ENCODE measurements at places on chromosomes 6 and 20.

DNA sequence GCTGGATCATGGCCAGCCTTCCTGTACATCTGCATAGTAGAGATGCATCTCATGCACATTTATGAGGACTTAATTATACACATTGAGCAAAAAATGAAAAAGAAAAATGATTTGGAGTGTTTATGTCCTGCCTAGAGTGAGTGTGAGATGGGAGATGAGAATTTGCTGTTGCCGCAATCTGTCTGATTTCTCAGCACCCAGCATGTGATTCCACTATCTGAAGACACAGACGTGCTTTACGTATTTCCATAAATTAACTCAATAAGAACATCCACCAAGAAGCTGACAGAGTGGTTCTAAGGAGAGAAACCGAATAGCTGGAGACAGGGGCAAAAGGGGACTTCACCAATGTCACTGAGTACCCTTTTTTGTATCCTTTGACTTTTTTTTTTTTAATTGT lies 15.2 kb downstream of the EDEM2 start:
- no peak overlapping the region for H3K4me3 ChIP-seq
- no peak for DNase-seq
- no peak overlapping the region for H3K27ac ChIP-seq

GRCh38 chr6:156807795-156808194 lies 30.6 kb downstream of the ARID1B start:
- no peaks in the 10 kb centered on the region for H3K27me3 ChIP-seq
- no peak for DNase-seq
- no peaks in the 10 kb centered on the region for H3K4me1 ChIP-seq
- no peak overlapping the region for H3K4me3 ChIP-seq
- no peak overlapping the region for H3K27ac ChIP-seq

DNA sequence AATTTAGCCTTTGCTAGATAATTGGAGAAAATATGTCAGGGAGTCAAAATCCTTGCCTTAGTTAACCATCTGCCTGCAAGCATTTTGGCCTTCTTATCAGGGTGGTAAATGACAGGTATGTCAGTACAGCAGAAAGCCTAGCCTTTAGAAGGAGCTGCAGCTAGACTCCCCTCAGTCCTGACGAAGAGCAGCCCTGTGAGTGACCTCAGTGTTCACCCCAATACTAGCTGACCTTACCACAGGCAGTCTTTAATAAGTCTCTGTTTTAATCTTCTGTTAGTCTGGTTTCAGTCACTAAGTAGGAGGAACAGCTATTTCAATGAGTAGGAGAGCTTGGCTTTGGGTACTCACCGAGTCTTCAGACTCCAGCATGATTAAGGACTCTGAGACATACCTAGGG lies 340.0 kb upstream of the FLRT3 start:
- no peaks in the 10 kb centered on the region for H3K4me1 ChIP-seq
- no peaks in the 10 kb centered on the region for H3K27me3 ChIP-seq
- H3K4me3 ChIP-seq, result no peak overlapping the region
- no peak overlapping the region for H3K27ac ChIP-seq
- no peak for DNase-seq

DNA sequence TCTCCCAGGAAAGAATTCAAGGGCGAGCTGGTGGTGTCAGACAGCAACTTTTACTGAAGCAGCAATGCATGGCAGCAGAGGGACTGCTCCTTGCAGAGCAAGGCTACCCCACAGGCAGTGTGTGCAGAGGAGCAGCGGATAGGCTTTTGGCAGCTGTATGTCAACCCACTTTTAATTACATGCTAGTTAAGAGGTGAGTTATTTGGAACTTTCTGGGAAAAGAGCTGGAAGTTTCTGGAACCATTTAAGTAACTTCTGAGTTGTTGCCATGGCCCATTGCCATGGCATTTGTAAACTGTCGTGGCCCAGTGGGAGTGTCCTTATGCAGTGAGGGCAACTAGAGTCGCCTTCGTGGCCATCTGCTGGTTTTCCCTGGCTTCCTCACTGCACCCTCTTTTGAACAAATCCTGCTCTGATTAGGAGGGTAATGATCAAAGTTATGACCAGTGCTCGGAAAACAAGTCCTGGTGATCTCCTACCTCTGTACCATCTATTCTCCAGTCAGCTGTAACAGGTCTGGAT lies 34.0 kb downstream of the BPIFB4 start:
- no peaks in the 10 kb centered on the region for H3K4me1 ChIP-seq
- H3K4me3 ChIP-seq, result no peak overlapping the region
- peaks cover 17% of the 10 kb centered on the region for H3K27me3 ChIP-seq

- no peak for DNase-seq
- no peak overlapping the region for H3K27ac ChIP-seq
- no peaks in the 10 kb centered on the region for H3K27me3 ChIP-seq
- H3K4me3 ChIP-seq, result no peak overlapping the region
- no peaks in the 10 kb centered on the region for H3K4me1 ChIP-seq
These were observed 10.7 kb upstream of the C20orf204 start for GRCh38 chr20:64025101-64025825.

- no peaks in the 10 kb centered on the region for H3K27me3 ChIP-seq
- no peak overlapping the region for H3K27ac ChIP-seq
- no peaks in the 10 kb centered on the region for H3K4me1 ChIP-seq
- no peak for DNase-seq
These were observed 118.2 kb downstream of the DNAH8 start for GRCh38 chr6:38833320-38833719.

DNA sequence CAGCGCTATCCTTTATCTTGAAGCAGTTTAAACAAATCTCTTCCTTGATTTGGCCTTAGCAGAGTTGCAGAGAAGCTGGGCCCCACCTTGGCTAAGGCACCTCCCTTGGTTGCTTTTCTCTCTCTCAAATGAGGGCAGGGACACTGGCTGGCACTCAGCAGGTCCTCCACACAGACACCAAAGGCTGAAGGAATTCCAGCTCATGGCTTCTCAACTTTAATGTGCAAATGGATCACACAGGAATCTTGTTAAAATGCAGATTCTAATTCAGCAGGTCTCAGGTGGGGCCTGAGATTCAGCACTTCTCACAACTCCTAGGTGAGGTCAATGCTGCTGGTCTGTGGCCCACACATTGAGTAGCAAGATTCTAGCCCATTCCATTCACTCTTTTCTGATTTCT lies 25.7 kb downstream of the RIMS4 start:
- no peaks in the 10 kb centered on the region for H3K36me3 ChIP-seq
- H3K27ac ChIP-seq, result no peak overlapping the region
- H3K27me3 ChIP-seq, result peaks cover 59% of the 10 kb centered on the region
- DNase-seq, result no peak
- no peak overlapping the region for H3K4me3 ChIP-seq
- no peaks in the 10 kb centered on the region for H3K4me1 ChIP-seq

DNA sequence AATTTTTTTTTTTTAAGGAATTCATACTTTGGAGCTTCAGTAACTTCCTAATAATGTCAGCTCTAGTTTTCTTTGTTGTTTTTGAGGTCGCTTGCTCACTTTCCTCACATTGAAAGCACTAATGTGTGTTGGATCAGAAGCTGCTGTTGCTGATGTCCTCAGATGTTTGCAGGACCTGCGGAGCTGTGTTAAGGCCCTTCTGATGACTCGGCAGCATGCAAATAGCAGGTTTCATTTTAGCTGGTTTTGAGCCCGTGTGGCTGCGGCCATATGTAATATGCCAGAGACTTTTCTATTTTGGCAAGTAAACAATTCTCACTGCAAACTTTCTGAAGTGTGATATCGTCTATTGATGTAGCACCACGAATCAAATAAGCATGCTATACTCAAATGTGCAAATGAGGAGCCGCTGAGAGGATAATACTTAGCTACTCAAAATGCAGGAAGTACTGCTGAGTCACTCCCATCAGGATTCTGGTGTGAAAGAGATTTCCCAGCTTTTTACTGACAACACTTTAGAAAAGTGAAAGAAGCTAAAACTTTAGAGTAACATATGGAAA lies 187.8 kb downstream of the SASH1 start:
- no peaks in the 10 kb centered on the region for H3K4me1 ChIP-seq
- no peaks in the 10 kb centered on the region for H3K36me3 ChIP-seq
- H3K4me3 ChIP-seq, result no peak overlapping the region
- no peak overlapping the region for H3K27ac ChIP-seq
- H3K27me3 ChIP-seq, result no peaks in the 10 kb centered on the region

DNA sequence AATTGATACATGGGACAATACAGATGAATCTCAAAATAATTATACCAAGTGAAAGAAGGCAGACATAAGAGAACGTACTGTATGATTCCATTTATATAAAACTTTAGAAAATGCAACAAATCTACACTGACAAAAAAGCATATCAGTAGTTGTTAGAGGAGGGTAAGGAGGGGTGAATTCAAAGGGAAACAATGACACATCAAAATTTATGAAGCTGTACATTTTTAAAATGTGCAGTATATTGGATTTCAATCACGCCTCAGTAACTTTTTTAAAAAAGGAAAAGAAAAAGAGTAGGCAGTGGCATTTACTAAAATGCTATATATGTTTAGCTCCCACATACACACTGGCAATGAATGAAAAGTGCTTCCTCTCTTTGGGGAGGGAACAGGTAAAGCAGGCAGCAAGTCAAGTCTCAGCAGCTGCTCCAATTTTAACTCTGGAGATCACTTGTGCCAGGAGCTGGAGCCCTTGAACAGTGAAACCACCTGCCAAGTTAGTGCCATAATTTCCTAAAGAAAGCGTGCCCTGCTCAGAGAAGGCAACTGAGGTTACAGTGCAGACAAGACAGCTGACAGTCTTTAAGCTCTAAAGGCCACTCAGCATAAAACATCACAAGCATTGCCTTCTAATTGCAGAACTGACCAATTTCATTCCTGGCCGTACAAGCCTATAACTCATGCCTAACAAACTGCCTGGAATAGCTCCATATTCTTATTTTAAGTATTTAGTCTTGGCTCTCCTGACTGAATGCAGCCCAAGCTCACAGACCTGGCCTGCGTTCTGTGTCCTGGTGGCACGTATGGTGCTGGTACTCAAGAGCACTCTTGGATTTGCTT lies 10.9 kb downstream of the FKBP1A start:
- H3K4me3 ChIP-seq, result no peak overlapping the region
- H3K27me3 ChIP-seq, result no peaks in the 10 kb centered on the region
- H3K36me3 ChIP-seq, result no peaks in the 10 kb centered on the region
- H3K4me1 ChIP-seq, result no peaks in the 10 kb centered on the region
- no peak overlapping the region for H3K27ac ChIP-seq
- DNase-seq, result no peak

- no peaks in the 10 kb centered on the region for H3K36me3 ChIP-seq
- no peaks in the 10 kb centered on the region for H3K27me3 ChIP-seq
- peak; percentile 55 for DNase-seq
- H3K4me3 ChIP-seq, result no peak overlapping the region
- H3K27ac ChIP-seq, result peak overlapping the region; percentile 65
These were observed 158.6 kb downstream of the RNF144B start for GRCh38 chr6:18545726-18546125.

- peak overlapping the region; percentile 57 for H3K27ac ChIP-seq
- H3K36me3 ChIP-seq, result peaks cover 4% of the 10 kb centered on the region
- peak; percentile 70 for DNase-seq
- no peaks in the 10 kb centered on the region for H3K27me3 ChIP-seq
- peak overlapping the region; percentile 60 for H3K4me3 ChIP-seq
- H3K4me1 ChIP-seq, result peaks cover 43% of the 10 kb centered on the region
These were observed 38.7 kb downstream of the GNAS start for GRCh38 chr20:58891086-58891717.

- no peak for DNase-seq
- no peaks in the 10 kb centered on the region for H3K27me3 ChIP-seq
- no peak overlapping the region for H3K27ac ChIP-seq
- H3K4me3 ChIP-seq, result no peak overlapping the region
- H3K36me3 ChIP-seq, result no peaks in the 10 kb centered on the region
- no peaks in the 10 kb centered on the region for H3K4me1 ChIP-seq
These were observed 33.1 kb downstream of the FGD2 start for GRCh38 chr6:37038292-37039198.

- H3K27ac ChIP-seq, result peak overlapping the region; percentile 59
- H3K36me3 ChIP-seq, result no peaks in the 10 kb centered on the region
- H3K4me1 ChIP-seq, result peaks cover 46% of the 10 kb centered on the region
- H3K4me3 ChIP-seq, result no peak overlapping the region
- no peak for DNase-seq
These were observed 51.2 kb upstream of the MARCKS start for GRCh38 chr6:113805811-113806495.

GRCh38 chr20:25382704-25383370 lies 7.8 kb downstream of the ABHD12 start:
- H3K27ac ChIP-seq, result no peak overlapping the region
- no peaks in the 10 kb centered on the region for H3K4me1 ChIP-seq
- DNase-seq, result no peak
- no peaks in the 10 kb centered on the region for H3K27me3 ChIP-seq
- no peak overlapping the region for H3K4me3 ChIP-seq

DNA sequence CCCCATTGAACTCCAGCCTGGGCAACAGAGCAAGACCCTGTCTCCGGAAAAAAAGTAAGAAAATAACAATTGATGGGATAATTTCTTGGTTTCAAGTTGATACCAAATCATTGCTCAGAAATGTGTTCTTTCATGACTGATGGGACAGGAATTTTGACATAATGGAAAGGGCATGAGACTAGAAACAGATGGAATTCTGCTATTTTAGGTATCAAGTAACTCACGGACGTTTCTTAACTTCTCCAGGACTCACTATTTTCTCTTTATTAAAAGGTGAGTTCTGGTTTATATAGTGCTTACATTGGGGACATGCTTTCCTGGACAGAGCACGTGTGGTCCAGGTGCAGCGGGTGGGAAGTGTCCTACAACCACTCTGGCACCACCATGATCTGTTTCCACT lies 6.0 kb upstream of the DSP start:
- no peak overlapping the region for H3K27ac ChIP-seq
- H3K27me3 ChIP-seq, result no peaks in the 10 kb centered on the region
- no peaks in the 10 kb centered on the region for H3K4me1 ChIP-seq
- no peaks in the 10 kb centered on the region for H3K36me3 ChIP-seq
- DNase-seq, result no peak

DNA sequence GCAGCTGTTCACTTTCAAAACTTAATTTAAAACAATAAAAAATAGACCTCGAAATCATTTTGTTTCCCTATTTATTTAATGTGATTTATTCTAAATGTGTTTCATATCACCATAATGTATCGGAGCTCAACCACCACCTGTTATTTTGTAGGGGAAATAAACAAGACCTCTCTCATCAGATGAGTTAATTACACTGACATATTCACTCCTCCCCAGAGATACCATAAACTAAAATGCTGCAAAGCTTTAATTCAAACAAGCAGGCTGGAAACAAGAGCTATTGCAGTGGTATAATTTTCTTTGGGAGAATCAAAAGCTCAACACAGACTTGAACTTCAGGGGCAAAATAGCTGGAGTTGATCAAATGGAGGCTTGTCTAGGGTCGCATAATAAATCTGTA lies 303.5 kb upstream of the TSHZ2 start:
- no peaks in the 10 kb centered on the region for H3K27me3 ChIP-seq
- H3K27ac ChIP-seq, result no peak overlapping the region
- H3K4me1 ChIP-seq, result no peaks in the 10 kb centered on the region
- no peak for DNase-seq
- H3K4me3 ChIP-seq, result no peak overlapping the region

- H3K4me3 ChIP-seq, result no peak overlapping the region
- DNase-seq, result no peak
- H3K27me3 ChIP-seq, result no peaks in the 10 kb centered on the region
- H3K4me1 ChIP-seq, result no peaks in the 10 kb centered on the region
- no peaks in the 10 kb centered on the region for H3K36me3 ChIP-seq
- H3K27ac ChIP-seq, result no peak overlapping the region
These were observed 64.1 kb upstream of the RPS6KA2 start for GRCh38 chr6:166691199-166691598.

GRCh38 chr6:35678021-35678654 lies 10.6 kb downstream of the FKBP5 start:
- H3K4me1 ChIP-seq, result no peaks in the 10 kb centered on the region
- H3K4me3 ChIP-seq, result no peak overlapping the region
- no peaks in the 10 kb centered on the region for H3K27me3 ChIP-seq
- no peak for DNase-seq

GRCh38 chr6:149078211-149078782 lies 239.2 kb upstream of the TAB2 start:
- no peaks in the 10 kb centered on the region for H3K36me3 ChIP-seq
- no peak overlapping the region for H3K27ac ChIP-seq
- no peak overlapping the region for H3K4me3 ChIP-seq
- H3K27me3 ChIP-seq, result no peaks in the 10 kb centered on the region
- no peaks in the 10 kb centered on the region for H3K4me1 ChIP-seq
